Right lobe of liver (tissue), 6 donors: ENCODE measurements at places on chromosomes 1 and 21.

GRCh38 chr1:117582451-117582850 lies 23.4 kb upstream of the TENT5C start:
- no peak for DNase-seq

DNA sequence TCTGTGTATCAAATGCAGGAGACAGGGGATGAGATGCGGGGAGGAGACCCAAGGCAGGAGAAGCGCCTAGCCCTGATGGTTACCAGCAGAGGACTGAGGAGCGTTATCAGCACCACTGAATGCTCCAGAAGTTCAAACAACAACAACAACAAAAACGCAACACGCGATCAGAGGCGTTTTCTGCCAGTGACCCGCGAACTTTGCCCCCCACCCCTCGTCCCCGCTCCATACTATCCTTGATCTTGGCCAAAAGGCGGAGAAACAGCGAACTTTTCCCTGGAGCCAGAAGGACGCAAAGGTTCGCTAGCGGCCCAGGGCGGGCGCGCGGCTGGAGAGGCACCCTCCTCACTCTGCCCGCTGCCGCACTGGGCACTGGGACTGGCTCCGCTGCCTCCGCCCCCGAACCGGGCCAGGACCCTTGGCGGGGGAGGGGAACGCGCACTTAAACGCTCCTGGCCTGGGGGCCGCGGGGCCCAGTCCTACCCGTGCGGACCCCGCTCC lies 699 bp downstream of the ECHDC2 start:
- DNase-seq, result peak; percentile 89

DNA sequence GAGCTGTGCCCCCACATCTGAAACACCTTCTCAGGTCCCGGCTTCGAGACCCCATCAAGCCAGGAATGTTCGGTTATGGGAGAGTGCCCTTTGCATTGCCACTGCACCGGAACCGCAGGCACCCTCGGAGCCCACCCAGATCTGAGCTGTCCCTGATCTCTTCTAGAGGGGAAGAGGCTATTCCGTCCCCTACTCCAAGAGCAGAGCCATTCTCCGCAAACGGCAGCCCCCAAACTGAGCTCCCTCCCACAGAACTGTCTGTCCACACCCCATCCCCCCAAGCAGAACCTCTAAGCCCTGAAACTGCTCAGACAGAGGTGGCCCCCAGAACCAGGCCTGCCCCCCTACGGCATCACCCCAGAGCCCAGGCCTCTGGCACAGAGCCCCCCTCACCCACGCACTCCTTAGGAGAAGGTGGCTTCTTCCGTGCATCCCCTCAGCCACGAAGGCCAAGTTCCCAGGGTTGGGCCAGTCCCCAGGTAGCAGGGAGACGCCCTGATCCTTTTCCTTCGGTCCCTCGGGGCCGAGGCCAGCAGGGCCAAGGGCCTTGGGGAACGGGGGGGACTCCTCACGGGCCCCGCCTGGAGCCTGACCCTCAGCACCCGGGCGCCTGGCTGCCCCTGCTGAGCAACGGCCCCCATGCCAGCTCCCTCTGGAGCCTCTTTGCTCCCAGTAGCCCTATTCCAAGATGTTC lies 4.3 kb downstream of the ADAMTSL4 start:
- DNase-seq, result peak; percentile 49

GRCh38 chr1:66624412-66625060 lies 90.6 kb downstream of the SGIP1 start:
- DNase-seq, result no peak

GRCh38 chr1:13550663-13551062 lies 33.0 kb upstream of the PDPN start:
- DNase-seq, result no peak

DNA sequence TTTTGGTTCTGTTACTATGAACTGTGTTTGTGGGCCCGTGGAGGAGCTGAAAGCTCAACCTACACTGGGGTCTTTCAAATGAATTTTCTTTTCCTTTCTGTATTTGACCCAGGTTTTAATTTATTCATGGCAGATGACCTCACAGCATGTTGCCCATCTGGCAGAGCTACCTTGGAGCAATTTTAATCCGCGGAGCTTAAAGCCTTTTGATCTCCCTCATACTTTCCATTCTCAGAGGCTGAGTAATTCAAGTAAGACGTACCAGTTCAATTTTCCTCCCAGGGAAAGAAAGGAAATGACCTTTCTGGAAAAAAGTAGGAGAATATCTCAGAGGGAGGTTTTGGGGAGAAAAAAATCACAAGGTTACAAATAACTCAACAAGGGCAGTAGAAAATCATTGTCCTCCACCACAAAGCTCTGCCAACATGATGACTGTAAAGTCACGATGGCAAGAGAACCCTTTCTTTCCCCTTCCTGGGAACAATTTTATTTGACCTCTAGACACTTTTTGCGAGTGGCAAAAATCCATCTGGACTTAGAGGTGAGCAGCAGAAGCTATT lies 21.6 kb upstream of the PCP4 start:
- DNase-seq, result no peak

- DNase-seq, result no peak
These were observed 13.1 kb upstream of the FCER1A start for GRCh38 chr1:159289060-159289459.

GRCh38 chr1:48936436-48936835 lies 159.7 kb upstream of the BEND5 start:
- no peak for DNase-seq

- DNase-seq, result no peak
These were observed 26.5 kb downstream of the OSBPL9 start for GRCh38 chr1:51643362-51643761.

- DNase-seq, result no peak
These were observed 81.1 kb upstream of the PGBD5 start for GRCh38 chr1:230507236-230507635.

- DNase-seq, result no peak
These were observed 112.3 kb downstream of the OMA1 start for GRCh38 chr1:58434181-58434580.

DNA sequence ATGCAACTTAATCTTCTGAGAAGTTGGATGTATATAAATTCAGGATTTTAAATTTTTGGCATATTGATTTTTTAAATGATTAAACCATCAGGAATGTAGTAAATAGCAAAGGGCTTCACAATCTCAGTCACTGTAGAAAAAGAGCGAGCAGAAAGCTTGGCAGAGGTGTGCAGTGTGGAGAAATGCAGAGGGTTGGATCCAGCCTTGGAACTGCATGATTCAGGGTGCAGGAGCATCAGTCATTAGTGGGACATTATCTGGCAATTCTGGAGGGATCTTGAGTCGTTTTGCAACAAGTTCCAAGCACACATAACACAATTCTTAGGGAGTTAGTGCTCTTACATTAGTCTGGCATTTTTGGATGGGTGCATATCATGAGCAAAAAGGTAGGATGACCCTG lies 267.9 kb downstream of the PLA2G4A start:
- DNase-seq, result no peak

DNA sequence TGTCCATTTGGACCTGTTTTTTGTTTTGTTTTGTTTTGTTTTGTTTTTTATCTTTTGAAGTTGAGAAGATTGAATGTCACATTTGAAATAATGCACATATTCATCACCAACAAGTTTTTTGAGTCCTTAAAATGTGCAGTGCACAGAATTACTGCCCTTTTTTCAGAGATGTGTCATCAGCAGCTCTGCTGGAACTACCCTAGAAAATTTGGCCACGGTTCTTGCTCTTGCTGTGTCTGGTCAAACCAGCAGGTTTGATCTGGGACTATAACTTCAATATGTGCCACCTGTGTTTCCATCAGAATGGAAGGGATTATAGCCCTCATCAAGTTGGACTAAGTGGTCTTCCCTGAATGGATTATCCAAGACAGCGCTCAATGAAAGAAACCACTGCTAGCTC lies 24.1 kb upstream of the CNN3 start:
- DNase-seq, result no peak

DNA sequence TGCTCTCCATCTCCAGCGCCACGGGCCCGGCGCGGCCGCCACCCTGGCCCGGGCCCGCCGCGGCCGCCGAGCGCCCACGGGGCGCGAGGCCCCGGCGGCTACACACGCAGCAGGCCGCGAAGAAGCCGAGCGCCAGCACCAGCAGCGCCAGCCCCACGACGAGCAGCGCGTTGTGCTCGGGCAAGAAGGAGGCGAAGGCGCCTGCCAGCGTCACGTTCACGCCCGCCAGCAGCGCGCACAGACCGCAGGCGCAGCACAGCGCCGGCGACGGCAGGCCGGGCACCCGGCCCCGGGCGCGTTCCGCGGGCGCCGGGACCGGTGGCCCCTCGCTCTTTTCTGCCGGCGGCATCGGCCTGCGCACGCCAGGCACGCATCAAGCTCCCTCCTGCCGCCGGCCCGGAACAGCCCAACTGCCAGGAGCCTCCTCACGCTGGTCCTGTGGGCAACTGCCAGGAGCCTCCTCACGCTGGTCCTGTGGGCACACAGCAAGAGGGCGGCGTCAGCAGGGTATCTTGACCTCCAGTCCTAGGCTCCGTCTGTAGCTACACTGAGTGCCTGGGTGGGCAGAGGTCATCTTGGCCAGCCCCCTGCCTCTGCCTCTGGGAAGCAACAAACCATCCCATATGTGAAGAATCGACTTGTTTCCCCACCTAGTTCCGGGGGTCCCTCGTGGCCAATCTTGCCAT lies 18.1 kb downstream of the KNCN start:
- DNase-seq, result no peak

GRCh38 chr1:33973799-33974545 lies 110.1 kb downstream of the HMGB4 start:
- no peak for DNase-seq

DNA sequence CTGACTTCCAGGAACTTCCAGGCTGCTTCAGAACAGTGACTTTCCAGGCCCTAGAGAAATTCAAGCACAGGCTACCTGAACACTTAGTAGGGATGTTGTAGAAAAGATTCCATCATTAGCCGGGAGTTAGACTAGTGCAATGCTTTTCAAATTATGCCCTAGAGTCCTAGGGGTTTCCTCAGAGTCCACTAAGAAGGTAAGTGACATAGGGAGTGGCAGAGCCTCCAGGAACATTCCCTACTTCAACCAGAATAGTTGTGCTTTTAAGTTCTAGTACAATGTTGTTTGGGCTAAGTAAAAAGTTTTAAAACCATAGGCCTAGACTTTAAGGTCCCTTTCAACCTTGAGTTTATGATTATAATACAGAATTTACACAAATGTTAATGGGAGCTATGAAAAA lies 9.1 kb upstream of the GOLPH3L start:
- DNase-seq, result no peak

- DNase-seq, result no peak
These were observed 23.2 kb upstream of the CACYBP start for GRCh38 chr1:174976436-174977108.

GRCh38 chr1:156368889-156369684 lies at the start of gene RHBG:
Gene RHBG, plus strand, starts transcription at chr1:156369211. Its CDS starts 39 bp downstream, at chr1:156369250.
- peak; percentile 76 for DNase-seq

- no peak for DNase-seq
These were observed 134.3 kb downstream of the ZP4 start for GRCh38 chr1:237756304-237756967.

- DNase-seq, result peak; percentile 43
These were observed 7.8 kb downstream of the NUAK2 start for GRCh38 chr1:205313563-205314308.

GRCh38 chr1:915295-916172 lies 8.2 kb upstream of the SAMD11 start:
- DNase-seq, result peak; percentile 14

DNA sequence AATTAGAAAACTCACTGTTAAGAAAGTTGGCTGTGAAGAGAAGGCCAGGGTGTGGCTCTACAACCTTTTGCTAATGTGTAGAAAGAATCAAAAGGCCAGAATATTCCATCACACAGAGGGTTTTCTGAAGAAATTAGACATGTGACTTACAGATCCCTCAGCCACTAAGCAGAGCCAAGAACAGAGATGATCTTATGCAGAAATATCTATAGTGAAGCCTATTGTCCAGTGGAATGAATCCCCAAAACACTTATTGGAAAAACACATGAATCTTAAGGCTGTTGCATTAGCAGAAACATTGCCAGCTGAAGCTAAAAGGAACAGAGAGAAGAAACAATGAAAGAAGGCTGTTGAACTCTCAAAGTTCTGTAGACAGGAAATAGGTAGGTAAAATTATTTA lies 979.2 kb downstream of the MRPL39 start:
- no peak for DNase-seq

DNA sequence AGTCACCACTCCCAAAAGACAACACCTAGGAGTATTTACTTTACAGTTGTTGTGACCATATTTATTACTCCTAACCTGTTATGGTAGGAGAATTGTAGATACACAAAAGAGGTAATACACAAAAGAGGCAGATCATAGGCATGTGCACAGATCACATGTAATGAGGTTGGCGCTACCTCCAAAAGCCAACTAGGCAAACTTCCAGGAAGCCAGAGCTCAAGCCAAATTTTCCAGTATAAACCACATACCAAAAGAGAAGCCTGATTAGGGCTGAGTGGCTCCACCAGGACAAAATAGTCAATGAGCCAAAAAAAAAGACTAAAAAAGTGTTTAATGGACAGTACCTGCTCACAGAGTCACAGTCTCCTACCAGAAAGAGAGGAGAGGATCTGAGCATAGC lies 195.0 kb upstream of the PBX1 start:
- DNase-seq, result no peak

DNA sequence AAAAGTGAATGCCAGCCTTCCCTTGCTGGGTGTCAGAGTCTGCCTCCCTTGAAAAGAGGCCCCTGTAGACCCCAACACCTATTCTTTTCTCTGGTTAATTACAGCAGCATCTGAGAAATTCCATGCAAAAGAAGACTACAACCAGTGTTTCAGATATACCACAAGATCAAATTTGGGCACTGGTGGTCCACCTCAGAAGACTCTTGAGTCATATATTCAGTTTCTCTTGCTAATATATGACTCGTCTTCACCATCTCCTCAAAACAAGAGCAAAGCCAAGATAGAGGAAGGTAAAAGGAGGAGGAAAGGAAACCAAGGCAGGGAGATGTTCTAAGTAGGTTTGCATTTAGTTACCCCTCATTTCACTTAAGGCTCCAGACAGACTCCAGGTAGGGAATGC lies 259.9 kb downstream of the ZNF648 start:
- DNase-seq, result no peak

GRCh38 chr1:104266612-104267011 lies 516.9 kb downstream of the AMY1C start:
- DNase-seq, result no peak

DNA sequence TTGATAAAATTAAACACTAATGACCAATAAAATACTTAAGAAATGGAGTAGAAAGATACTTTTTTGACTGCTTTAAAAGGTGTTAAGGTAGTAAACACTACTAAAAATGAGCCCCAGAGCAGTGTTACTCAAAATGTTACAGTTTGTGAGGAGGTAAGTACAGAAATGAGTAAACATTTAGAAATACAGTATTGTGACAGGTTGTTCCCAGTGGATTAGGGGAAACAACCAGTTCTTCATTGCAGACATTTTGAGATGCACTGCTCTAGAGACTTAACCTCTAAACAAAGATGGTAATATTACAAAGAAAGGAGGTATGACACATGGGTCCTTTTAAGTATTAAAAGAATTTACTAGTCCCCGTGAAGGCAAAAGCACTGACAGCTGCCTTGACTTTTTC lies 12.7 kb downstream of the DHX9 start:
- no peak for DNase-seq

- no peak for DNase-seq
These were observed 208.1 kb upstream of the SAMSN1 start for GRCh38 chr21:14754259-14754604.

DNA sequence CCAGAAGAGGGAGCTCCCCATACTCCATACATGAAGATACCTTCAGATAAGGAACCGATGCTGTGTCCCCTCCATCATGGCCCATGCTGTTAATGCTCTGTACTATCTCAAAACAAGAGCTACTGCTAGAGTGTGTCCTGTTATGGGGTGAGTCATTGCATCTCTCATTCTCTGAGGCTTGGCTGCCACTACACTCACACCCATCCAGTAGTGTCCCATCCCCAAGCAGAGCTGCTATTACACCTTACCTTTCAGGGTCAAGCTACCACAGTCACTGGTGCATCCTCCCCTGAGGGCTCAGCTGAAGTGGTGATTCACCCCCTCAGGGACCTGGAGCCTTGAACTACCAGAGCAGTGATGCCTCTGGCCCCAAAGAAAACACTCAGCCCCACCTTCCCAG lies 198.5 kb downstream of the PLA2G4A start:
- no peak for DNase-seq
